ENCODE measurements at places on chromosomes 16 and 17.

DNA sequence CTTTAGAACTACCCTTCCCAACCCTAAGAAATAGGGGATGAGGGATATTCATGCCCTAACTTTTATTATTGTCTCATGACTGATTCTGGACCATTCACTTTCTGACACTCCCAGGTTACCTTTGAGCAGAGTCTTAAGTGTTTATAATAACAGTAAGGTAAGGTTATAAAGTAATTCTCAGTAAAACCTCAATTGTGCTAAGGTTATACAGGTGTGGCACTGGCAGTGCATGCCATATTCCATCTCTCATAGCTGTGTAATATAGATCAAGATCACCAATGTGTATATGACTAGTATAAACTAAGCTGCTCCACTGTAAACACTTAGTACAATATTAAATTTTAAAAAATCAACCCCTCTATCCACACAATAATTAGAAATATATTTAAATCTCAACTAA lies 89.1 kb downstream of the KCNJ2 start:
- DNase-seq: no peak

DNA sequence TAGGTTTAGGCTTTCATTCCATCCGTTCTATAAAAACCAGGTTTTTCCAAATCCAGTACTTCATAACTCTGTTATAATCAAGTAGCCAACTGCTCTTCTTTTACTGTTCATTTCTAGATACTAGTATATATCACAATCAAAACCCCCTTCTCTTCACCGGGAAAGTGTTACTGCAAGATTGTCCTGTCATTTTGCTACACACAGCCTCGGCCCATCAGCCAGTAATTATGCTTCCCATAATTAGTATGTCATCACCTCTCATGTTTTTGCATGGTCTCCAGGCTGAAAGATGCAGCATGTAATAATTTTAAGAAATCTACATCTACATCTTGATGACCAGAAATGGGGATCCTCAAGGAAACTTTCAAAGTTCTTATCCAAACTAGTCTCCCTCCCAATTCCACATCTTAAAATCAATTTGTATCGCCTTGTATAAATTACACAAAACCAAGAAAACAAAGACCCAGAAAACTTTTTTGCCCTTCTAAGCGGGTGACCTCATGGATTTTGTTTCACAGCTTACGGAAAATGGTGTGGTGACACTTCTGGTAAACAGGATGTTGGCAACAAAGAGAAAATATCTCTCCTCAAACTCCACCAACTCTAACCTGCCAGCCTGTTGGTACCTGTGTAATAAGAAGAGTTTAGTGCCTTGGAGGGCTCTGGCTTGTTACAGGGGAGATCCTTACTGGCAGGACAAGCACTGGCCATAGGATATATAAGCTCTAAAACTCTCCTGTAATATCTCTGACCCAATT lies 9.3 kb downstream of the TACO1 start:
- DNase-seq: no peak

GRCh38 chr17:17119533-17119932 lies 77.3 kb downstream of the MPRIP start:
- no peak for DNase-seq

DNA sequence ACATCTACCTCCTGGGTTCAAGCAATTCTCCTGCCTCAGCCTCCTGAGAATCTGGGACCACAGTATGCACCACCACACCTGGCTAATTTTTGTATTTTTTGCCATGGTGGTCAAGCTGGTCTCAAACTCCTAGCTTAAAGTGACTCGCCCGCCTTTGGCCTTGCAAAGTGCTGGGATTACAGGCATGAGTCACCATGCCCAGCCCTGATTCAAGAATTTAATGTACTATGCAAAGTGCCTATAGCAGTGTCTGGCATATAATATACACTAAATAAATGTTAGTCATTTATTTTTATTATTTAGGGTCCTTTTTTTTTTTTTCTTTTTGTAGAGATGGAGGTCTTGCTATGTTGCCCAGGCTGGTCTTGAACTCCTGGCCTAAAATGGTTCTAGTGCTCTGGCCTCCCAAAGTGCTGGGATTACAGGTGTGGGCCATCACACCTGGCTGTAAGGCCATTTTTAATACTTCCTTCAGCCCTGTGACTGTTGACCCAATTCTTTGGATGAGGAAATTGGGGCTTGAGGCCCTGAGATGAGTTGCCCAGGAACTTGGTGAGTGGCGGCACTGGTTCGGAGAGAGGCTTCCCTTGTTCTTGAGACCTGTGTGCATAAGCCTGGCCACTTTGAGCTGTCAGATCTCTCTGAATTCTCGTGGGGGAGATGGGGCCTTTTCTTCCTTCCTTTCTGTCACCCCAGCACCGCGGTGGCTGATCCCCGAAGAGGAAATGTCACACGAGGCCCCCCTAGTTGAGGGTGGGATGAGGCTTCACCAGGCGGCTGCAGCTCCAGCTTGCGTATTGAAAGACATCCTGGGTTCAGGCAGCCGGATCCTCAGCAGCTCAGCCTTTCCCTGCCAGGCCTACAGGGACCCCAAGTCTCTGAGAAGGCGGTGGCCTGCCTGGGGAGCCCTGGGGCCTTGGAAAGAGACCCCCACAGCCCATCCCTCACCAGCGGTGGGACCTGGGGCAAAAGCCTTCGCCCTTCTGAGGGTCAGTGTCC lies 38.7 kb downstream of the LAT start:
- DNase-seq: no peak

DNA sequence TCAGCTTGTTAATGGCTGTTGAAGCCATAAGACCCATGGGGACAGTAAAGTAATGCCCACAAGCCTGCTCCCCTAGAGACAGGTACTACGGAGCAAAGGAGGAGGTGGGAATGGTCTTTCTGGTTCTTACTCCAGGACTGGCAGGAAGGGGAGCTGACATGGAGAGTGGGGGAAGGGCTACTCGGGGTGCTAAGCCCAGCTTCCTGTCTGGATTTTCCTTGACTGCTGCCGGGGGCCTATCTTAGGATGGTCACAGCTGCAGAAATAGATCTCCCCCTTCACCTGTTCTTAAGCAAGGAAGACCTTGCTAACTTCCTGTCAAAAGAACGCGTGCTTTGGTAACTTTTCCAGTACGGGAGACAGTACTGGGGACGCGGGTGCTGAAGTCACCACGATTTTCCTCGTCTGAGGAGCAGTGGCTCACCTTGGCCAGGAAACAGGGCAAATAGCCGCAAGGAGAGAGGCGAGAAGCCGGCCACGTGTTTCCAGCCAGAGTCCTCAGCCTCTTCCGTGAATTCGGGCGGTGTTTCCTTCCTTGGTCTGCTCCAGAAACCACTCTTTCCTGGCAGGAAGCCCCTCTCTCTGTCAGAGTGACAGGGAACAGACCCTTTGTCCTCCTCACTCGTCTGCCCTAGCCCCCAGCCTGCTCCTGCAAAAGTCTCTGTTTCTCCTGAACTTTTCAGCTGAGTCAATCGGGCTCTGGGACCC lies 656 bp upstream of the PRR29 start:
- DNase-seq: peak; percentile 48

GRCh38 chr17:7834542-7834956 lies 532 bp downstream of the KDM6B start:
- DNase-seq: peak; percentile 89

DNA sequence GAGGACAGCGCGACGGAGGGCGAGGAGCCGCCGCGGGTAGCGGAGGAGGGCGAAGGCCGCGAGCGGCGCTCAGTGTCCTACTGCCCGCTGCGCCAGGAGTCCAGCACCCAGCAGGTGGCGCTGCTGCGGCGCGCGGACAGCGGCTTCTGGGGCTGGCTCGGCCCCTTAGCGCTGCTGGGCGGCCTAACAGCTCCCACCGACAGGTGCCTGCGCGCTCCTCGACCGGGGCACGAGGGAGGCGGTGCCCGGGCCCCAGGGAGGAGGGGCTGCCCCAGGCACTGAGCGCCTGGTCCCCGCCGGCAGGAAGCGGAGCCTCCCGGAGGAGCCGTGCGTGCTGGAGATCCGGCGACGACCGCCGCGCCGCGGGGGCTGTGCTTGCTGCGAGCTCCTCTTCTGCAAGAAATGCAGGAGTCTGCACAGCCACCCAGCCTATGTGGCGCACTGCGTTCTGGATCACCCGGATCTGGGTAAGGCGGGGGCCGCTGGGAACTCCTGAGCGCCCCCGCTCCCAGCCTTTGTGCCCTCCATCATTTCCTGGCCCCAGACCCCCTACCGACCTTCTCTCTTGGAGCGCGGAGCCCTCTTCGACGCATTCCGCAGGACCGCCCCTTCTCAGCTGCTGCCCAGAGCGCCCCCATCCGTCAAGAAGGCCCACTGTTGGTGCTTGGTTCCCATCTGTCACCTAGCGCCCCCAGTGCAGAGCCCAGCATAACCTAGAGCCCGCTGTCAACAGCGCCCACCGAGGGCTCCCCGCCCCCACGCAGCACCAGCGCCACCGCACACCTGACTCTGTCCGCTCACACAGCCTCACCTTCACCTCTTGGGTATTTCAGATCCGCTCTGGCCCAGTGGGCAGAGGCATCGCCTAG lies 3.7 kb downstream of the C17orf50 start:
- DNase-seq: peak; percentile 75

GRCh38 chr17:31427684-31428083 lies 36.2 kb downstream of the RAB11FIP4 start:
- no peak for DNase-seq

DNA sequence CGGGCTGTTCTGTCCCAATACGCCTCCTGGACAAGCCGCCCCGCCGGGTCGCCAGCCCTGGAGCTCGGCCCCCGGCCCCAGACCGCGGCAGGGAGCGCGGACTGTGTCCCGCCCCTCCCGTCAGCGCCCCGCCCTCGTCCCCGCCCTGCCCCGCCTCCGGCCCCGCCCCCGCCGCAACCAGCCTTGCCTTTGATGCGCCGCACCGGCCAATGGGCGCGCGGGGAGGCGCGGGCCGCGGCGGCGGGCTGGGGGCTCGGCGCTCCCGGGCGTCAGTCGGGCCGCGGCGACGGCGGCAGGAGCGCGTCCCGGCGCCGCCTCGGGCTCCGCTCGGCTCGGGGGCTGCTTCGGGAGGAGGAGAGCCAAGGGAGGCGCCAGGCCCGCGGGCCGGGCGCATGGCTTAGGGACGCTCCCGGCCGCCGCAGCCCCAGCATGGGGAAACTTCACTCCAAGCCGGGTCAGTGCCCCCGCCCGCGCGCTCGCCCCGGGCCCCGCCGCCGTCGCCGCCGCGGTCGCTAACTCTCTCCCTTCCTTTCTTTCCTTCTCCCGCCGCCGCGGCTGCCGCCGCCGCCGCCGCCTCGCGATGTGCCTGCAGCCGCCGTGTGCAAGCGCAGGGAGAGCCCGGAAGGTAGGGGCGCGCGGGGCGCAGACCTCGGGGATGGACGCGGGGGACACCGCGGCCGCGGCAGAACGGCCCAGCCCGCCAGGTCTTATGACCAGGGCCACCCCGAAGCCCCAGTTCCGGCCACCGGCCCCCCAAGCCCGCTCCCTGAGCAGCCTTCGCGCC lies at the start of gene NKD1:
TSS of gene NKD1 (plus strand) at position 272 of the 784 bp plus-strand sequence. CDS start at position 430, 158 bp downstream.
- peak; percentile 71 for DNase-seq

- no peak for DNase-seq
Measured at GRCh38 chr17:68533887-68534694, 21.9 kb downstream of the PRKAR1A start.

DNA sequence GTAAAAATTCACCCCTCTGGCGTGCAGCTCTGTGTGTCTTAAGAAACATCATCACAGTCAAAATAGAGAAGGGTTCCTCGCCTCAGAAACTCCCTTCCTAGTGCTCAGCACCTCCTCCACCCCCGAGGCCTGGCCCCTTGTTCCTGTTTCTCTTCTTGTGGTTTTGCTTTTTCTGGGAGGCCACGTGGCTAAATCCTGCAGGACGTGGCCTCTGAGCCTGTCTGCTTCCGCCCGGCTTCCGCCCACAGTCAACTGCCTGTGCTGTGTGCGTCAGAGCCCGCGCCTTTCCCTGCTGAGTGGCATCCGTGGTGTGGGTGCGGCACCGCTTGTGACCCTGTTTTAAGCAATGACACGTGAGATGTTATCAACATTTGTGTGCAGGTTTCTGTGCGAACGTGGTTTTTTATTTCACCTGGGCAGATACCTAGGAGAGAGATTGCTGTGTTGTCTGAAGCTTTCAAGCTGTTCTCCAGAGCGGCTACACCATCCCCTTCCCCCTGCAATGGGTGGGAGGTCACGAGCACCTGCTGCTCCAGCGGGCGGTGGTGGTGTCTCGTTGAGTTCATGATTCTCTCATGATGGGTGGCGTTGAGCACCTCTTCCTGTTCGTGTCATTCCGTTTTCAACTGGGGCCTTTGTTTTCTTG lies 21.7 kb downstream of the ACSF3 start:
- peak; percentile 75 for DNase-seq

- DNase-seq: no peak
Measured at GRCh38 chr17:61784510-61784909, 78.8 kb downstream of the BRIP1 start.

DNA sequence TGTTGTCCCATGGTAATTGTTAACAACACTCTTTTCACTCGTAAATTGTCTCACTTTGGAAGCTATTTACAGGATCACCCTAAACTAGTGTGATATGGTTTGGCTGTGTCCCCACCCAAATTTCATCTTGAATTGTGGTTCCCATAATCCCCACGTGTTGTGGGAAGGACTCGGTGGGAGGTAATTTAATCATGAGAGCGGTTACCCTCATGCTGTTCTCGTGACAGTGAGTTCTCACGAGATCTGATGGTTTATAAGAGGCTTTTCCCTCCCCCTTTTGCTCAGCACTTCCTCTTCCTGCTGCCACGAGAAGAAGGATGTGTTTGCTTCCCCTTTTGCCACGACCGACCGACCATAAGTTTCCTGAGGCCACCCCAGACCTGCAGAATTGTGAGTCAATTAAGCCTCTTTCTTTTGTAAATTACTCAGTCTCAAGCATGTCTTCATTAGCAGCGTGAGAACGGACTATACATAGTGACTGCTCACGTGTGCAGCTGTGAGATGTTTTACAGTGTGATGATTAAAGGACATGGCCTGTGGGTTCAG lies 34.4 kb downstream of the DNAH3 start:
- DNase-seq: no peak

DNA sequence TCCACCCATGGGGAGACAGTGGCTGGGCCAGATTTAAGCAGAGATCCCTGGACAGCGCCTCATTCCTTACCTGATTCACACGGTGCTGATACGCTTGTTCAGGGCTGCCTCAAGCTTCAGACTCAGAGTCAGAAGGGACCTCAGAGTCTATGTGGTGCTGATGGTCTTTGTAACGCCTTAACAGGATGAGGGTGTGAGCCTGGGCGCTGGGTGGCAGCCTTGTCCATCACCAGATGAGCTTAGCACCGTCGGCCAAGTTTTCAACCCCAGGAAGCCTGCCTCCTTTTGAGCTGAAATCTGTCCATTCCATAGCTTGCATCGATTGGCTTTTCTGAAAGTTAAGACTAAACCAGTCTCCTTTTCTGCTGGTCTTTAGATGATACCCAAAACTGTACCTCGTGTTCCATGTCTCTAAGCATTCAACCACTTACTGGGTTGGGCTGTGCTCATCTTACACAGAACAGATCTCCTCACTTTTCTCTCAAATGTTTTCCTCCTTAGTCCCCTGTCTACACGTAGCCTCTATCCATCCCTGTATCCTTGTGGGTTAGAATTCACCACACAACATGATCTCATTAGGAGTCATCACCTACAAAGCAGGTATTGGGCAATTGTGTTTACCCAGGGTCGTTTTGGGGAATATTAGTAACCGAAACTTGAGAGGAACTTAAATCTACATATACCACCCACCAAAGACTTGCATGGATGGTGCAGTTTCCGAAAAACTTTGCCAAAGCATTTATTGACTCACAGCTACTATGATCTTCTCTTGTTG lies 573.4 kb downstream of the CDH13 start:
- DNase-seq: no peak

Data from tibial artery (tissue), 4 donors.